ENCODE measurements at places on chromosomes 7 and 10. TPM values are rescaled to one million over a fixed set of nuclear protein-coding genes. Genes with fewer than 3 reads are reported as not detected.

The ACTR3C gene
- not detected for total RNA-seq

- peak; percentile 29 for DNase-seq
Observed at GRCh38 chr7:137943132-137943551, 58.7 kb downstream of the CREB3L2 start.

The FAM25A gene
- total RNA-seq: 12.0 TPM

DNA sequence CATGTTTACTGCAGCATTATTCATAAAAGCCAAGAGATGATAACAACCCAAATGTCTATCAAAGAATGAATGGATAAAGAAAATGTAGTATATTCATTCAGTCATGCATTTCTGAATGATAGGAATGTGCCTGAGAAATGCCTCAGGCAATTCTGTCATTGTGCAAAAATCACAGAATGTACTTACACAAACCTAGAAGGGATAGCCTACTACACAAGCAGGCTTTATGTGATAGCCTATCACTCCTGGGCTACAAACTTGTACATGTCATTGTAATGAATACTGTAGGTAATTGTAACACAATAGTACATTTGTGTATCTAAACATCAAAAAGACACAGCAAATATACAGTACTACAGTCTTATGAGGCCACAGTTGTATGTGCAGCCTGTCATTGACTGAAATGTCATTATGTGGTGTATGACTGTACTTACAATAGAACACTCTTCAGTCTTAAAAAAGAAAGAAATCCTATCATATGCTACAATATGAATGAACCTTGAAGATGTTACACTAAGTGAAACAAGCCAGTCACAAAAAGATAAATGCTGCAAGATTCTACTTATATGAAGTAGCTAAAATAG is 141.8 kb upstream of the GPR22 start:
- no peak for DNase-seq

The MPP7 gene
- 8.3 TPM for total RNA-seq

GRCh38 chr7:111043561-111043960 is 47.4 kb upstream of the LRRN3 start:
- DNase-seq: no peak

The TYW1B gene
- 3.6 TPM for total RNA-seq

The ACTL6B gene
- total RNA-seq: not detected

GRCh38 chr10:79355420-79356017 is 8.2 kb downstream of the PPIF start:
- no peak for DNase-seq

- DNase-seq: no peak
Observed at GRCh38 chr10:124242365-124242764, 149.0 kb upstream of the CHST15 start.

DNA sequence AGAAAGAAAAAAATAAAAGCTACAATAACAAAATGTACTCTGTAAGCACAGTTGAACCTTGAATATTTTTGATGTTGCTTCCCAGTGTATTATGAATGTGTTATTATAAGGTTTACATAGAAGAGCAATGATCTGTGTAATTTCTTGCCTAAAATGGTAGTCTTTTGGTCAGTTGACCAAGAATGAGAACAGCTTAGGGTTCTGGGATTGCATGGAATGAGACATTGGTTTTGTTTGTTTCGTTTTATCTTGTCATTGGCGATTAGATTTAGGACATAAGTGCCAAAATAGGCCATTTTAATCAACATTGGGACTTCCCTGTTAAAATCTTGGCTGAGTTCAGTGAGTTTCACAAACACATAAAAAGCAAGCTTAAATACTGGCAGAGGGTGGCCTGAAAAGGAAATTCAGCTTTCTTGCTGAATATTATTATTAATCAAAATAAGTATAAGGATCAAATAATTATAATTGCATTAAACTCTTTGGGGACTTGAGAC is 49.1 kb upstream of the GLCCI1 start:
- DNase-seq: no peak

DNA sequence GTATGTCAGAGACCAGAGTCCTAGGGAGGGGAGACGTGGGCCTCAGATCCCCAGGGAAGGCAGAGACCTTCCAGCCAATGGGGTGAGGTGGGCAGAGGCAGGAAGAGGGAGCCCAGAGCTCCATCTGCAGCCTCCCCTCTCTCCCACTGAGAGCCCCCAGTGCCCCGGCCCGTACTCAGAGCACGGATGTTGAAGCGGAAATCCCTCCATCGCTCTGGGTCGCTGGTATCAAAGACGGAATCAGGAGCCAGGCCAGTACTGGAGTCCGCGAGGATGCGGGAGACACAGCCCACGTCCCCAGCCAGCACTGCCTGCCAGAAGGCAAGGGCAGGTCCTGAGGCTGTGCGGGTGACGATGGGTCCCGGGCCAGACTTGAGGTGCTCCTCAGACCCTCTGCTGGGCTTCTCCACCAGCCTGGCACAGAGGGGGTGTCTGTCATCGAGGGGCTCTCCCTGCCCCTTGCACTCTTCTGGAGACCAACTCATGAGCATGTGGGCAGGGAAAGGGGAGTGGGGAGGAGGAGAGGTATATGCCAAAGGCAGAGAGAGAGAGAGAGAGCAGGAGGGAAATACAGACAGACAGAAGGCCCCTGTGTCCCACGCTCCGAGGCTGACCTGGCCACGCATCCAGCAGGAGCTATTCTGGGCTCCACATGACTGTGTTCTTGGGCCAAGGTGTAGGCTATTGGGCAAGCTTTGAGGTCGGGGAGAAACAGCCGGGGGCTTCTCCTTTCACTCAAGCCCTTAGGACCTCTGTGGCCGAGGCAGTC is at the start of gene ASB10:
ASB10 (minus strand) TSS at position 611 of the 769 bp plus-strand sequence; CDS start at position 491, 120 bp downstream.
- no peak for DNase-seq

DNA sequence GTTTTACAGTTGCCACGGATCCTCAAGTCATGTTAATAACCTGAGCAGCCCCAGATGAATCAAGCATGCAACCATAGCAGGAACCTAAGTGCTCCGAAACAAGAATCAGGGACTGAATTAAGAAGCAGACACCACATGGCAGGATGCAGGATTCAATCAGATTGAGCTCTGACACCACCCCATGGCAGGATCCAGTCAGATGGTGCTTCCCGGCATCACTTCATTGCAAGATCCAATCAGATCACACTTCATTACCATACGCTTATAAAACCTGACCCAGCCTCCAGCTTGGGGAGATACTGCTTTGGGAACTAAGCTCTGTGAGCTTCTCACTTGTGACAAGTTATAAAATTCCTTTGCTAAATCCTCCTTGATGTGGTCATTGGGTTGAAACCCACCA is 55.3 kb downstream of the ABCB4 start:
- no peak for DNase-seq

DNA sequence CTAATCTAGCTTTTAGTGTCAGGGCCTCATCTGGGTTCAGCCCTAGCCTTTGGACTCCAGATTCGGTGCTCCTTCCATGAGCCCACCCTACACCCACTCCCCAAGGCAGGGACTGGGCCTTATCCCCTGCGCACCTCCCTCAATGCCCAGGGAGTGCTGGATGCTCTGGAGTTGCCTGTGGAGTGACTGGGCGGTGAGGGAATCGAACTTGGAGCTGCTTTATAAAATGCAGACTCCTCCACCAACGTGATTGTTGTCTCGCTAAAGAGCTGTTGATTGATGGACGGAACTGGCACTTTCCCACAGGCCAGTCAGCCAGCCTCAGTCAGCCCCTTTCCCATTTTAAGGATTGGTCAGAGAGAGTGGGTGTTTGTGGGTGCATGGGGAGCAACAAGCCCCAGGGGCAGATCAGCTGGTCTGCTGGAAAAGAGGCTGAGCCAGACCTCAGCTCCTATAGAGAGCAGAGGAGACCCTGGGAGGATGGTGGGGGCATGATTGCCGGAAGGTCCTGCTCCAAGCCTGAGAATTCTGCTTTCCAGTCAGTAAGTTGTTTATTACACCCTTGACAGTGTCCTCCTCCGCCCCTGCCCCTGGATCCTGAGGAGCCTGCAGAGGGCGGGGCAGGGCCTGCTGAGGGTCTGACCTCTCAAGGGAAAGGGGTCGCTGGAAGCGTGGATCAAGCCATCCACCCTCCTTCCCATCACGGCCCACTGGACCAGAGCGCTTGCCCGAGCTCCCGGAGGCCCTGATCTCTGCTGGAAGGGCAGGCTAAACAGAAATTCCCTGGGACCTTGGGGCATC is 16.7 kb downstream of the UNC5B start:
- no peak for DNase-seq

DNA sequence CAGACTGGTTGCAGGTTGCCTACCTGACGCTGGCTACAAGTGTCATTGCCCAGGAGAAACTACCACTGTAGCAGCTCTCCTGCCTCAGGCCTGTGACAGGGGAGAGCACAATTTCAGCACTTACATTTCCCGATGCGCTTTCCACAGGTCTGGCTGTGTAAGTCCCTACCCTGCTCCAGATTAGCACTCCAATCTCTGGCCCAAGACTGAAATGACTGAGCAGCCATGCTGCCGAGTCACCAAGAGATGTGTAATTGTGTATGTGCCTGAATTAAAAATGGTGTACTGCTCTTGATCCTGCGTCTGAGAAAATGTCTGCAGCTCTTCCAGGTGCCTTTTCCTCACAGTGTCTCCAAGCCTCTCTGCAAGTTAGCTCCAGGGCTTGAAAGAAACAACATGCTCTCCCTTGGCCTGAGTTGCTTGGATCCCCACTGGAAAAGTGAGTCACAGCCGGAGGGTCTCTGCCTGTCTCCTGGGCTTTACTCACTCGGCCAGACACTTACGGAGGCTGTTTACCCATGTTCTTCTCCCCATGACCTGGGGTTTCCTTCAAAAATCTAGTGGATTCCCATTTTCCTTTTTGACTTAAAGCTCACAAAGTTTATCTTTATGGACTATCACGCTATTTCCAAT is 1001.7 kb upstream of the KCND2 start:
- DNase-seq: no peak

The HK1 gene
- 72.2 TPM for total RNA-seq

The CRCP gene
- total RNA-seq: 66.9 TPM

The DLD gene
- total RNA-seq: 8.7 TPM

The TAS2R40 gene
- total RNA-seq: not detected

The LRRC4 gene
- not detected for total RNA-seq

The SPDYE2B gene
- not detected for total RNA-seq

The AP1S1 gene
- total RNA-seq: 153 TPM

The PHYHIPL gene
- not detected for total RNA-seq

The SUGCT gene
- total RNA-seq: 1.5 TPM

- no peak for DNase-seq
Observed at GRCh38 chr10:31656851-31657433, 271.7 kb downstream of the ARHGAP12 start.

DNA sequence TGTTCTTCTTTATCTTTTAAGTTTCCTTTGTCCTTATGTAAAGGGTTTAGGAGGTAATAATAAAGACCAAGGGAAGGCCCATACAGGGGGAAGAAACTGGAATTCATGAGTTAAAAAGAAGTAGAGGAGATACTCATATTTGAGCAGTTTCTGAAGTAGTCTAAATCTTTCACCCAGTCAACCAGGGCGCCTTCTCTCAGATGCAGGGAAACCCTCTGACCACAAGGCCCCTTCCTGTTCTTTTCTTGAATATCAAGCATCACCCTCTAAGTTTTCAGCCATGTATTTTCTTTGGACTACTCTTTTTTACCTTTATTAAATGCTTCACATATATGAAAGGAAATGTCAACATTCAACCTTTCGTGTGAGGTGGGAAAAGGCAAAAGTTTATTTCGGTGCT is 630.8 kb downstream of the SUGCT start:
- no peak for DNase-seq

- DNase-seq: no peak
Observed at GRCh38 chr7:105270117-105270516, 118.6 kb downstream of the SRPK2 start.

DNA sequence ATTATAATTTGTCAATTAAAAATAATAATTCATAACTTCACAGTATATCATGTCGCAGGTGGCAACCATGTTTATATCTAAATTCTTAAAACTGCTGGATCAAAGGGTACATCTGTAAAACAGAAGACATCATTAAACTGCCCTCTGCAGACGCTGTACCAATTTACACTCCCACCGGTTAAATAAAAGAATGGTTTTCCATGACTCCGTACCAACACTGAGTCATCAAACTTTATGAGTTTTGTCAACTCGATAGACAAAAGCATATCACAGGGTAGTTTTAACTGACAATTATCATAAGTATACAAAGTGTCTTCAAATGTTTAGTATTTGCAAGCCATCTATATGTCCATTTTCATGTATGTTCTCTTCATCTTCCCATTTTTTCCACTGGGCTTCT is 5.7 kb upstream of the GSTK1 start:
- no peak for DNase-seq

- peak; percentile 34 for DNase-seq
Observed at GRCh38 chr7:69871213-69871885, 273.1 kb downstream of the AUTS2 start.

DNA sequence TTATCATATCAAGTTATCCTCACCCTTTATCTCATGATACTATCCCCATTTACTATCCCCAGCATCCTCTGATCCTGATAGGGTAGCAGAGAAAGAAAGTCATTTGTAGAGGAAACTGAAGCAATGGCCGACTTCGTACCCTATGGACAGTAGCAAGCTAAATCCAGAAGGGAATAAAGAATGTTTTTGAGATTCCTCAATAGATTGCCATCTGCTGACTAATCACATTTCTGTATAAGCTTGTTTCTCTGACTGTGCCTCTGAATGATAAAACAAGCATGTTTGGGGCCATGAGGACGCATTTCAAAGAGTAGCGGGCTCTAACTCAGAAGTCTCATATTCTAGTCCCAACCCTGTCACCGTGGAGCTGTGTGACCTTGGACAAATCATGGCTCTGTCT is 13.2 kb upstream of the FAM107B start:
- DNase-seq: no peak

The TFEC gene
- not detected for total RNA-seq

The RPP38 gene
- total RNA-seq: 0.27 TPM

DNA sequence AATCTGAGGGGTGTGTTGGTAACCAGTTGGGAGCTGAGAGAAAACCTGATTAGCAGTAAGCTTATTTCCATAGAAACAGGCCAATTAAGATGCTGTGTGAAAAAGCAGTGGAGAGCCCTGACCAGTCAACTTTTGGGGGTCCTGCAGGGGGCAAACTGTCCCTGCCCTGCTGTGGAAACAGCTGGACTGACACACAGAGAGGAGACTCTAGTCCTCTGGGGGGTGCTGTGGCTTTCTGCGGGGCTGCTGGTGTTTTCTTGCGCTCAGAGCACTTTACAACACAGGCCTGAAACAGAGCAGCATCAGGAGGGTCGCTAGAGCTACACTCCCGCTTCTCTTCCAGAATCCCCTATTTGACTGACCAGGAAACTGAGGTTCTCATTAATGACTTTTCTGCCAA is 546.9 kb upstream of the GALNT17 start:
- no peak for DNase-seq

The MICALL2 gene
- total RNA-seq: 7.9 TPM

Measured in MG63 (cell line).